ENCODE measurements at places on chromosomes 5 and 9.

DNA sequence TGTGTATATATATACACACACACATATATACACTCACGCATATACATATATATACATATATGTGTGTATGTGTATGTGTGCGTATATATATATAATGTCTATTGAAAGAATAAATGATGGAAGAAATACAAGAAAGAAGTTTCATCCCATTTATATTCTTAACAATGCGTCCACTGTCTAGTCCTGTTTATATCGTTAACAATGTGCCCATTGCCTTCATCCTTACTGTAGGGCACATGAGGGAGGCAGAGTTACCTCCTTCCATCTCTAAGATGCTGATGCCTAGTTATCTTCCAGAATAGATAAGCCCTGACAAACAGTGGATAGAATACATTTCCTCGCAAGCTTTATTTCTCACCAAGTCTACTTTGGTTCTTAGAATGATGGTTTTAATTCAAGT lies 389.8 kb upstream of the SEMA6A start:
- no peak for DNase-seq

DNA sequence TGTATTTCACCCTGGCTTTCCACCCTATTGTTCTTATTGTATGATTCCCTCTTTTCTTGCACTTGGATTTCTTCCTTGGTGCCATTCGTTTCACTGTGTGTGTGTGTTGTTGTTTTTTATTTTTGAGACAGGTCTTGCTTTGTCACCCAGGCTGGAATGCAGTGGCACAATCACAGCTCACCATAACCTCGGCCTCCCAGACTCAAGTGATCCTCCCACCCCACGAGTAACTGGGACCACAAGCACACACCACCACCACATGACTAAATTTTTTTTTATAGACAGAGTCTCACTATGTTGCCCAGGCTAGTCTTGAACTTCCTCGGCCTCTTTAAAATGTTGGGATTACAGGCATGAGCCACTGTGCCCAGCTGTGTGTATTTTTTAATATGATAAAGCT lies 72.0 kb downstream of the MLLT3 start:
- DNase-seq, result no peak

DNA sequence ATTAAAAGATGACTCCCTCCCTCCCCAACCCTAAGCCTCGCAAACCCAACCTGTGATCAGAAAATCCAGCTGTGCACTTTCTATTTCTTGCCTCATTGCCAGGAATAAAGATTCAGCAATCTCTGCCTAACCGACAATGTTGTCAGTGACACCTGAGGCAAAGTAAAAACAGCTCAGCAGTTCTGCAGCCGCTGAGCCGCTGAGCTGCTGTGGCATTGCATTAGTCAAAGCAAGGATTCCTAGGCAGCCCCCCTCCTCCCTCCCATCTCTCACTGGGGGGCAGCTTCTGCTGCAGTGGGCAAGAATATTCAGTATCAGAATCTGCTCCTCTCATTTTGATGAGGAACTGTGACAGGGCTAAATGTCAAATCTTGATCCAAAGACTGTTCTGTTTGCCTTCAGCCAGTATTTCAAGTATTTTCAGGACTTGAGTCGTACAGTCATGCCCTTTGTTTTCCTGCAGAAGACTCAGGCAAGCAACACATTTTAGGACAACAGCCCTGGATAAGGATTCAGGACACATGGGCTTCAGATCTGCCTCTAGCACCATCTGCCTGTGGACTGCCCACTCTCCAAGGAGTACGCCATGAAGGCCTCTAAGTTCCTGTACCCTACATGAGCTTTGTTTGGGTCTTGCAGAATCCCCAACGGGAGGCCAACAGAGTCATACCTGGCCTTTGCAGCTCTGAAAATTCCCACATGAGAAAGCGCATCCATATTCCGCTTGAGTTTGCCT lies 41.1 kb upstream of the DAP start:
- DNase-seq, result no peak

GRCh38 chr9:108911820-108912219 lies 22.1 kb downstream of the ELP1 start:
- DNase-seq, result no peak

DNA sequence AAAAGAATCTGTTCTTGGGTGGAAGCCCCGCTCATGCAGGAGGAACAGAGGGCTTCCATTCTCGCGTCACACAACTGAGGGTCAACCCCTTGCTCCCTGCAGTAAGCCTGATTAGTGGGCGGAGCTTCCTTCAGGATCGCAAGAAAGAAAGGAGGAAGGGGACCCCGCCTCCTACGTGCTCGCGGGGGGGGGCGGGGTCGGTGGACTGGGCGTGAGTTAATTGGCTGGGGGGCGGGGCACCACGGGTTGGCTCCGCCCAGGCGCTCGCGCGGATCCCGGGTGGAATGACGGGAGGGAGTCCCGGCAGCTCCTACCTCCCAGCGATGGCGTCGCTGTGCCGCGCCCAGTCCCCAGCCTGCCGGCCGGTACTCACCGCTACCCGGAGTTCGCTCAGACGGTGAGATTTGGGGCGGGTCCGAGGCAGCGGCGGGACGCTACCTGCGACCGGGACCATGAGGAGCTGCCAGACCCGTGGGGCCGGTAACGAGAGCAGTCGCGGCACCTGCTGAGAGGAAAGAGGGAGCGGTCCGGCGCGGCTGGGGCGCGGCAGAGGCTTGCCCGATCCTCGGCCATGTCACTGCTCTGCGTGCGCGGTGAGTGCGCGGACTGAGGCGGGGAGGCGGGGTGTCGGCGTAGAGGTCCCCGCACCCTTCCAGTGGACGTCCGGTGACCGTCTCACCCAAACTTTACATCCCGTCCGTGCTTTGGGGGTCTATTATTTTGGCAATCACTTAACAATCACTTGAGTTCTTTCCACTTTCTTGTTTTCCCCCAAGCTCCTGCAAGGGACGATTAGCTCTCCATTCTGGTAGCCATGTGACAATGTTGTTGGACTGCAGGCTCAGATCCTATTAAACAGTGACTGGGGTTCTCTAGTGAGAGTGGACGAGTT lies at the start of gene UNC13B:
Gene UNC13B (plus strand): TSS at position 297 of the 892 bp plus-strand sequence. CDS start 275 bp downstream, at position 572.
- no peak for DNase-seq

DNA sequence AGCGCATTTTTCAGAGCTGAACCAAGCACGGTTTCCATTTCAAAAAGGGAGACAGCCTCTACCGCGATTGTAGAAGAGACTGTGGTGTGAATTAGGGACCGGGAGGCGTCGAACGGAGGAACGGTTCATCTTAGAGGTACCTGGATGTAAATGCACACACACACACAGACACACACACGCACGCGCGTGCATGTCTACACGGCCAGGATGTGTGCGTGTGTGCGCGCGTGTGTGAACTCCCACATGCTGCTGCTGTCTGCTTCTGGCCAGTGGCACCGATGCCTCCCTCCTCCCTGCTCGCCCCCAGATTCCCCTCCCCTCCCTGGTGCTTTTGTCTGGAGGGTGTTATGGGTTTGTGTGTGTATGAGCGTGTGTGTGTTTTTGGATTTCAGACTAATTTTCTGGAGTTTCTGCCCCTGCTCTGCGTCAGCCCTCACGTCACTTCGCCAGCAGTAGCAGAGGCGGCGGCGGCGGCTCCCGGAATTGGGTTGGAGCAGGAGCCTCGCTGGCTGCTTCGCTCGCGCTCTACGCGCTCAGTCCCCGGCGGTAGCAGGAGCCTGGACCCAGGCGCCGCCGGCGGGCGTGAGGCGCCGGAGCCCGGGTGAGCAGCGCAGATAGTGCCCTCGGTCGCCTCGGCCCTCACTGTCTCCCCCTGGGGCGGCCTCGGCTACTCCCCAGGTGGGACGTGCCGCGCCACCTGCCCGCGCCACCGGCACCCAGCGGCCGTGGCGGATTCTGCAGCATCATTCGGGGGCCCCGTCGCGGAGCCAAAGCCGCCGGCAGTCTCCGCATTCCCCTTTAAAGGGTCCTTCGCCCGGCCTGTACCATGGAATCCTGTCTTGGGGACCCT lies at the start of gene NTRK2:
Gene NTRK2 (plus strand): TSS at position 442 of the 850 bp plus-strand sequence. CDS start 1,020 bp downstream, outside the sequence.
- no peak for DNase-seq

DNA sequence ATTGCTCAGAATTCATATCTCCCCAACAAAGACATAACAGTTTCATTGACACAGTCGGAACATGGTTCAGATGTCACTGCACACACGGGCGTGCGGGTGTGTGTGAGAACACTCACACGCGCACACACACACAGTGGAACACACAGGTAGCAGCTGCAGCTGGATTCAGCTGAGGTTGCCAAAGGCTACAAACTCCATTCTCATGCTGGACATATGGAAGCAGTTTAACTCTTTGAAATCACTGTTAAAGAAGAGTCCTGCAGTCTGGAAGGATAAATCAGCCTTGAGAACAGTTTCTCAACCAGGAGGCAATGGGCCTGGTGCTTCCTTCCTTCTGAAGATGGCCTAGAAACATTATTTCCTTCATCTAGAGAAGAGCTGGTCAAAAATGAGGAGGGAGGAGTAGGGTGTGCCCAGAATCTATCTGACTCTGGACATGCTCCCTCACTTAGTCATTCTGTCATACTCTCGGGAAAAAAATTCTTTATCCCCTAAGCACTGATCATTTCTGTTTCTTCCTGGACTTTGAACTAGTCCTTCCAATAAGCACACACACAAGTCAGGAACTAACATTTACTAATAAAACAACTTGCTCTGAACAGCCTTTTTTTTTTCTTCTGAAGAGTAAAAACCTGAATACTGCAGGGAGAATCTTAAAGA lies 160.6 kb downstream of the ZDHHC21 start:
- DNase-seq, result no peak

DNA sequence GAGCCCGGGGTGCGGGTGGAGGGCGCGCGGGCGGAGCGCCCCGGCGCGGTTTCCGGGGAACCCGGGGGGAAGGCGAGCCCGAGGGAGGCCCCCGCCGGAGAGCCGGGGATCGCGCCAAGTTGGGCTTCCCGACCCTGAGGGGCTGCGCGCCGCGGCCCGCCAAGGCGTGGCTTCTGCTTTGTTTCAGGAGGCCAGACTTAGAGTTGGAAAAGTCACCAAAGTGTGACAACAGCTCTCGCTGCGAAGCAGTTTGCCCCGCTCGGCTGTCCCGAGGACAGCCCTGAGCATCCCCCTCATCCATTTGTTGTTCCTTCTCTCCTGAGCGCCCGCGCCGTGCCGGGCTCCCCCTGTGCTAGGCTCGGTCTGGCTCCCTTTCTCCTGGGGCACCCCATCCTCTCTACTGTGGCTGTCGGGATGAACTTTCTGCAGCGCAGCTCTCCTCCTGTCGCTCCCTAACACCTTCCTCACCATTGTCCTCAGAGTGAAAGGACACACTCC lies 410 bp downstream of the GLIPR2 start:
- no peak for DNase-seq

- no peak for DNase-seq
These were observed 72.3 kb downstream of the SLCO4C1 start for GRCh38 chr5:102223542-102224477.
